Osteoblast (primary cell): ENCODE measurements at places on chromosomes 4 and X. TPM values are rescaled to one million over a fixed set of nuclear protein-coding genes. Genes with fewer than 3 reads are reported as not detected.

The LRIT3 gene
- total RNA-seq = under 0.01 and 0.29 TPM in 2 replicates

The AFM gene
- not detected in 2 replicates for total RNA-seq

The LIMCH1 gene
- 6.5 and 9.0 TPM in 2 replicates for total RNA-seq

The NAA11 gene
- not detected in 2 replicates for total RNA-seq

The SHROOM4 gene
- 1.8 and 2.2 TPM in 2 replicates for total RNA-seq

The MYL5 gene
- total RNA-seq = 17.7 and 22.8 TPM in 2 replicates

The TECRL gene
- not detected in 2 replicates for total RNA-seq

The FTSJ1 gene
- total RNA-seq = 67.3 and 67.5 TPM in 2 replicates

The PAGE2B gene
- total RNA-seq = not detected in 2 replicates

The AFP gene
- total RNA-seq = not detected in 2 replicates

The ERVMER34-1 gene
- not detected in 2 replicates for total RNA-seq

The NMU gene
- total RNA-seq = not detected in 2 replicates

The TEX13D gene
- not detected in 2 replicates for total RNA-seq

The POU3F4 gene
- not detected in 2 replicates for total RNA-seq

The MGAT4D gene
- total RNA-seq = not detected in 2 replicates

The PNCK gene
- total RNA-seq = 0.29 and 0.36 TPM in 2 replicates

The MXRA5 gene
- total RNA-seq = 20.9 and 27.9 TPM in 2 replicates

The UGT2A1 gene
- not detected in 2 replicates for total RNA-seq

The GATA1 gene
- total RNA-seq = not detected in 2 replicates

The CT45A5 gene
- not detected in 2 replicates for total RNA-seq

The CABS1 gene
- total RNA-seq = not detected in 2 replicates

The SRPX2 gene
- 36.9 and 38.6 TPM in 2 replicates for total RNA-seq

The MSX1 gene
- total RNA-seq = 2.9 and 3.8 TPM in 2 replicates

The RXFP1 gene
- total RNA-seq = not detected in 2 replicates

The ADH1B gene
- total RNA-seq = 0.59 and 0.72 TPM in 2 replicates

The PRSS12 gene
- 8.5 and 9.4 TPM in 2 replicates for total RNA-seq

The ZXDB gene
- 11.5 and 12.3 TPM in 2 replicates for total RNA-seq

The SCOC gene
- 52.5 and 57.9 TPM in 2 replicates for total RNA-seq

The CXXC4 gene
- total RNA-seq = not detected in 2 replicates

The FRG2 gene
- not detected in 2 replicates for total RNA-seq

The ARHGAP36 gene
- not detected in 2 replicates for total RNA-seq

The SLC38A5 gene
- 48.9 and 52.8 TPM in 2 replicates for total RNA-seq

The RNF150 gene
- 13.4 and 13.8 TPM in 2 replicates for total RNA-seq

The ARHGAP10 gene
- 31.5 and 32.7 TPM in 2 replicates for total RNA-seq

The TEX13C gene
- total RNA-seq = not detected in 2 replicates

The ADRA2C gene
- 1.1 and 1.5 TPM in 2 replicates for total RNA-seq

The SYTL5 gene
- total RNA-seq = under 0.01 TPM in 2 replicates

The RS1 gene
- total RNA-seq = not detected in 2 replicates

The TMEM271 gene
- not detected in 2 replicates for total RNA-seq

The TMEM255A gene
- total RNA-seq = under 0.01 and 0.29 TPM in 2 replicates

The SCRG1 gene
- total RNA-seq = 0.88 and 7.6 TPM in 2 replicates

The ZFYVE28 gene
- 9.7 and 10.5 TPM in 2 replicates for total RNA-seq

The VCX3A gene
- not detected in 2 replicates for total RNA-seq

The NXF2 gene
- not detected in 2 replicates for total RNA-seq

The HSFX3 gene
- not detected in 2 replicates for total RNA-seq

The REELD1 gene
- not detected in 2 replicates for total RNA-seq
